Stimulated activated CD4-positive, alpha-beta T cell treated with anti-CD3 and anti-CD28 coated beads, Interleukin-4, amount 100 ng/mL, for 48 hours (primary cell): ENCODE measurements at places on chromosomes 2 and 18.

DNA sequence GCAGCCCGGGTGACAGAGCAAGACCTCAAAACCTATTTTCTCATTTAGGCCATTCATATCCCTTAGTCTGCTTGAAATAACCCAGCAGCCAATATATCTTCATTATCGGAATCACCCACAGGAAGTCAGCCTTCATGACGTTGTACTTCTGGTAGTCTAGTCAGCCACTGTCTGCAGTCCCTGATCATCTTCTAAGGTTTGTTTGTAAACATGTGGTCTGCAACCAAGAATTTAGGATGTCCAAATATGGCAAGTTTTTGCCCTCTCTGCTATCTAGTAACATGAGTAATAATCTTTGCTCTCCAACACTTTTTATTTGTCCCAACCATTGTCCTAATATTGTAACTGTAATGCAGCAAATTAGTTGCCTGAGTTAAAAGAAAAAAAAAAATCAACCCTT, 92.5 kb downstream of the PRPF40A start:
- DNase-seq: no peak

DNA sequence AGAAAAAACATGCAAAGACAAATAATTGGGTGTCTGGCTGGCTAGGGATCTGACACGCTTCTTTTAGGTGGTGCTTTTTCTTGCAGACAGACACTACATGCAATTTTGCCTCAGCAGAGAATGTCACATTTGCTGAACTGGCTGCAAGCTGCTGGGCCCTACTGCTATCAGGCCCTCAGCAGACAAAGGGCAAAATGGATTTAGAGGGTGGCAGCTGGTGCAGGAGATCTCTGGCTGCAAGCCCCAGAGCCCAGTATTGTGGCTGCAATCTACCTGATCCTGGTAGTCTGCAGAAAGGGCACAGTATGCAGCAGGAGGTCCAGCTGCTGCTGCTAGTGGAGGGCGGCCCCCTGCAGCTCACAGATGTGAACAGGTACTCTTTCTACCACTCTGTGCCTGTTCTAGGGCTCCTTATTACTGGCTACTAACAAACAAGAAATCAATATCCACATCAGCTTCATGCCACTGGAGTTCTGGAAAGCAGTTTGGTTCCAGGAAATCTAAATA, 796.7 kb upstream of the CELF4 start:
- no peak for DNase-seq

GRCh38 chr2:69118609-69119008, 105.6 kb downstream of the ANTXR1 start:
- no peak for DNase-seq

GRCh38 chr2:44598330-44599119, 236.8 kb downstream of the CAMKMT start:
- no peak for DNase-seq

- DNase-seq: no peak
Measured at GRCh38 chr18:67933271-67933670, 416.8 kb upstream of the DSEL start.
